Urinary bladder (tissue), 4 donors: ENCODE measurements at places on chromosomes 7 and 10. TPM values are rescaled to one million over a fixed set of nuclear protein-coding genes. Genes with fewer than 3 reads are reported as not detected.
A peak's percentile ranks its signal among the peaks of the same experiment; 100 is the strongest.

DNA sequence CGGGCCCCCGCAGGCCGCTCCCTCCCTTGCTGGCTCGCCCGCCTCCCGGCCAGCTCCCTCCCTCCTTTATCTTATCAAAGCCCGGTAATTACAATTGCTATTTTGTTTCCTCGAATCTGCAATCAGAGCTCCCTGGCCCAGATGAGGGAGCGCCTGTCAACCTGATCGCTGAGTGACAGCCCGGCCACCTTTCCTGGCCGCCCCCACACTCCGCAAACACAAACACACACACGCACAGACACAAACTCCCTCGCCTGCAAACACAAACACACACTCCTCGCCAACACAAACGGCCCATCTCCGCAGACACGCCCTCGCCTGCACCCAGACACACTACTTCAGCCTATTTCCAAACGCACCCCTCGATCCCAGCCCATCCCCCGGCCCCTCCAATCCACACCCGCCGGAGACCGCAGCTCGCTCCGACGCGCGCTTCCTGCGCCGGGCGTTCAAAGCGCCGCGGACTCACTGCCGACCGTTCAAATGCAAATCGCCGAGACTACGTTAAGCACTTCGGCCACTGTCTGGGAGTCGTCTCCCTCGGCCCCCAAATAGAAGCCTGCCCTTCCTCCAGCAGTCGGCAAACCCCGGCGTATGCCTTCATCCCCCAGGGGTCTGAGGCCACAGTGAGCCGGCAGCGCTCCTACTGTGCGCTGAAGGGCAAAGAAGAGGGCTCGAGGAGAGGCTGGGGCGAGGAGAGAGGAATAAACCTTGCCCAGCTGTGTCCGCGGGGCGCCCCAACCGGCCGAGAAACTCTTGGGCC, 3.0 kb upstream of the FGF8 start:
- DNase-seq = no peak

DNA sequence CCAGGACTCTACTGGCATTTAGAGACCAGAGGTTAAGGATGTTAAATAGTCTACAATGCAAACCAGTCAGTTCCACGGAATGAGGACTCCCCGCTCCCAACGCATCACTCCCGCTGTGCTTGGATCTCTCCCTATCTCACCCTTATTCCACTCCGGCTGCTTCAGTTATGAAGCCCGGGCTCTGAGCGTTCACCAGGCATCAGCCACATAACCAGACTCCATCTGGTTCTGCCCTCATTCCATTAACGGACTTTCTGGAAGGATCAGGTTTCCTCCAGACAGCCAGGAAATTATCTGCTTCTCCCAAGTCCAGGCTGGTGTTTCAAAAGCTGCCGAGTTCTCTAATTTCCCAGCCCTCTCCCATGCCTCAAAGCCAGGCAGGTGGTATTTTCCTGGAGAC, 499.3 kb downstream of the GLRX3 start:
- no peak for DNase-seq

DNA sequence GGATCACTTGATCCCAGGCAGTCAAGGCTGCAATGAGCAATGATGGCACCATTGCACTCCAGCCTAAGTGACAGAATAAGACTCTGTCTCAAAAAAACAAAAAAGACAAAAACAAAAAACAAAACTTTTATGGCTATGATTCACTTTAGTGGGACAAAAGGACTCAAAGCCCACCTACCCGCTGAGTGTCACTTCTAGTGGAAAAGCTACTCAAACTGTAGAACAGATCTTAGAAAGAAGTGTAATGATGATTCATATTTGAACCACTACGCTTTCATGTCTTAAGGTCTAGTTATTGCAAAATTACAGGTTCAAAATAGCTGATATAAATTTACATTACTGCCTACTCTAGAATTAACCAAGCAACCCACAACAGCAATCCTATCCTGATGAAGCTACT, 47.1 kb upstream of the OTUD1 start:
- DNase-seq = no peak

The GPER1 gene
- 12.7 TPM for polyA plus RNA-seq

The PITRM1 gene
- 61.2 TPM for polyA plus RNA-seq

GRCh38 chr10:15370212-15370855, 755 bp downstream of the FAM171A1 start:
- no peak for DNase-seq

The PDZD8 gene
- 14.5 TPM for polyA plus RNA-seq

DNA sequence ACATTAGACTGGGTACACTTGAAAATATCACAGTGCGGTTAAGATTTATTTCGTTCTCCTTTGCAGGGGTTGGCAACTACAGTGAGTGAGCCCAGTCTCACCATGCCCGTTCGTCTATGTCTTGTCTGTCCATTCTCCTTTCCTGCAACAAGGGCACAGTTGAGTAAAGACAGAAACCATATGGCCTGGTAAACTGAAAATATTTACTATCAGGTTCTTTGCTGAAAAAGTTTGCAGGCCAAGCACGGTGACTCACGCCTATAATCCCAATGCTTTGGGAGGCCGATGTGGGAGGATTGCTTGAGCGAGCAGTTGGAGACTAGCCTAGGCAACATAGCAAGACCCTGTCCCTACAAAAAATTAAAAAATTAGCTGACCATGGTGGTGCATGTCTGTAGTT, 11.4 kb upstream of the KCTD7 start:
- DNase-seq = no peak

- DNase-seq = peak; percentile 20
Measured at GRCh38 chr7:40544871-40545303, 410.1 kb downstream of the SUGCT start.

DNA sequence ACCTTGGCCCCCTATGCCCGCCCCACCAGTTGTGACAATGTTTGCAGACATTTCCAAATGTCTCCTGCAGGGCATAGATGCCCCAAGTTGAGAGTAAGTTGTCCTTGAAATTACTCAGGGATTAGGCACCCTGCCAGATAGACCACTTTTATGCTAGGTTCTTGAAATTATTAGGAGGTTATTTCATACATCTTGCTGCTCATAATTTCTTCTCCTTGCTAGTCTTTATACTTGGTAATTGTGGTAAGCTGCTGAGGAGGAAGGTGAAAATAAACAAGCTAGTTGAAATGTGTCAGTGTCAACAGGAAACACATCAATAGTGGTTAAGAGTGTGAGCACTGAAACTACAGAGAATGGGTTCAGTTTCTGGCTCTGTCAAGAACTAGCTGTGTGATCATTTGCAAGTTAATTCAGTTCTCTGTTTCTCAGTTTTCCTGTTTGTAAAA, 63.7 kb upstream of the AOAH start:
- DNase-seq = no peak

The PODXL gene
- 30.8 TPM for polyA plus RNA-seq

DNA sequence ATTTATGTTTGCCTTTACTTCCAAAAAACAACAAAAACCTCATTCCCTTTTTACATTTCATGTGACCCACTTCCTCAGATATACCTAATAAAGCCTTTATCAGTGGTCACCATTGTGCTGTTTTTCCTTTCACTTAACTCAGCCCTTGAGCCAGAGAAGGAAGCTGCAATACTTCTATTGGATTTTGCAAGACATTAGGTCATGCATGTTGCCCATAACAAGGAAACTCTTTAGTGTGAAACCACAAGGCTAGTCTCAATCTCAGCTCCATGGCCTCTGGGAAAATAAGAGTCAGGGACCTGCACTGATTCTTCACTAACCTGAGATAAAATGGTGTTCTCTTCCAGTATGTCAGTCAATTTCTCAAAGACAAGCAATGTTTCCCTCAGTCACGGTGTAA, 27.8 kb downstream of the STEAP4 start:
- no peak for DNase-seq
